ENCODE measurements at places on chromosomes 2 and 18.

DNA sequence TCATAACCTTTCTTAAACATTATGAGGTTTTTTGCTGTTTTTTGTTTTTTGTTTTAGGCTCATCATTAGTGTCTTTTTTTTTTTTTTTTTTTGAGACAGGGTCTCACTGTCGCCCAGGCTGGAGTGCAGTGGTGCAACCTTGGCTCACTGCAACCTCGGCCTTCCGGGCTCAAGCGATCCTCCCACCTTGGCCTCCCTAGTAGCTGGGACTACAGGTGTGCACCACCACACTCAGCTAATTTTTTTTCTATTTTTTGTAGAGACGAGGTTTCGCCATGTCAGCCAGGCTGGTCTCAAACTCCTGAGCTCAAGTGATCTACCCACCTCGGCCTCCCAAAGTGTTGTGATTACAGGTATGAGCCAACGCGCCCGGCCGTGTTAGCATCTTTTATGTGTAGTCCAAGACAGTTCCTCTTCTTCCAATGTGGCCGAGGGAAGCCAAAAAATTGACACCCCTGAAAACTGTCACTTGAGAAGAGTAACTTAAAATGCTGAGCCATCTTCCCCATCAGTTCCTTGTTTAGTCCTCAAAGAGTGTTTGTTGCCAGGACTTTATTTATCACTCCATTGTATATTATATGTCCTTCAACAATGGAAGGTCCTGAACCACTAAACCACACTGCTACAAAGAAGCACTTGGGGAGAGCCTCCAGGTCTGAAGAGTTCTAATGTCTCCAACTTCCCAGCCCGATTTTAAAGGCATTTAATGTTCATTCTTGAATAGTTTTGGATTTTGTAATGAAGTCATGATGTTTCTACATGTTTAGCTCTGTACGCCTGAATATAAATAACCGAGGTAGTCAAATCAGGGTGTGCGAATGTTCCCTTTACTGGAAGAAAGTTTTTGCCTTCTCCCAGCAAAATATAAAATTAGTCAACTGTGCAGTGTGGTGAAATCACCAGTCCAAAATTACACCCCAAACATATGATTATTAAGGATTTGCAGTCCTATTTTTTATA, 26.4 kb downstream of the ZNF516 start:
- DNase-seq = no peak

GRCh38 chr2:237567276-237568029, 1.1 kb downstream of the PRLH start:
- DNase-seq = no peak

GRCh38 chr2:215777465-215778044, 235.8 kb downstream of the MREG start:
- no peak for DNase-seq

DNA sequence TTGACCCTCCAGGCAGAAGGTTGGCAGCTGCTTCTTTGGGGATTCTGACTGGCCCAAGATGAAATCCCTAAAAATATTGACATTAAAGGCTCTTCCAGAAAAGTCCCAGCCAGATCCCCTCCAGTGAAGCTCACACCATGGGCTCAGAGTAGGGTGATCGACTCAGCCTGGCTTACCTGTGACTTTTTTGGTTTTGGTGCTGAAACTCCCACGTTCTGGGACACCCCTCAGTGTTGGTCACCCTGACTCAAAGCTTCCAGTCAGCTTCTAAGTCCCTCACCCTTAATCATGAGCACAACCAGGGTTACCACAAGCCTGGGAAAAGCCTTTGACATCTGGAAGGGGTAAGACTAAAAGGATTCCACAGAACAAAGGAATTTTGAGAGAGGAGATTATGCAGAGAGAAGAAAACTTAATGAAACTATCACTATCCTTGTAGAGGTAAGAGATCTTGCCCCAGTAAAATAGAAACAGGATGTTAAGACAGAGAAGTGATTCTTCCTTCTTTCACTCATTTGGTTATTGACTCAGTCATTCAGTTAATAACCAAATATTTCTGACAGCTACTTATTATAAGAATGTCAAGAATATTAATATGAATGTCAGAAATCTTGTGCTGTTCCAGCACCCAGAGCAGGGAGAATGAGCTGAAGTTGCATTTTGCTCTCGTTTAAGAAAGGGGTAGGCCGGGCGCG, 66.8 kb upstream of the SEC11C start:
- no peak for DNase-seq

DNA sequence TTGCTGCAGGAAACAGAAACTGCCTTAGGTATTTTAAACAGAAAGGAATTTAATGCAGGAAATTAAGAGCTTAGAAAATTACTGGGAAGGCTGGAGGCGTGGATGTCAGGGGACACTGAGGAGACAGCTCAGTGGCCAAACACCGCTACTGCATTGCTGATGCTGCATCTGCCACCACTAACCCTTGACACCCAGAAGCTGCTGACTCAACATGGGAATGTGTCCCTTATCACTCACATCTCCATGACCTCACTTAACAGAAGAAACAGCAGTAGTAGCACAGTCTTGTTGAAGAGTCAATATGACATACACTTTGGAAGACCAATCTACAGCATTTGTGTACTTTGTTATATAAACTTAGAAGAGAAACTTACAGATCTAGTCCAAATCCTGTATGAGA, 906.1 kb downstream of the SLC4A3 start:
- no peak for DNase-seq

GRCh38 chr2:204187229-204188083, 250.9 kb downstream of the ICOS start:
- no peak for DNase-seq

- DNase-seq = no peak
Observed at GRCh38 chr18:14189858-14190257, 57.6 kb upstream of the ZNF519 start.

GRCh38 chr2:12170121-12170520, 423.7 kb downstream of the LPIN1 start:
- DNase-seq = no peak
